ENCODE measurements at places on chromosomes 16 and 17. TPM values are rescaled to one million over a fixed set of nuclear protein-coding genes. Genes with fewer than 3 reads are reported as not detected.

DNA sequence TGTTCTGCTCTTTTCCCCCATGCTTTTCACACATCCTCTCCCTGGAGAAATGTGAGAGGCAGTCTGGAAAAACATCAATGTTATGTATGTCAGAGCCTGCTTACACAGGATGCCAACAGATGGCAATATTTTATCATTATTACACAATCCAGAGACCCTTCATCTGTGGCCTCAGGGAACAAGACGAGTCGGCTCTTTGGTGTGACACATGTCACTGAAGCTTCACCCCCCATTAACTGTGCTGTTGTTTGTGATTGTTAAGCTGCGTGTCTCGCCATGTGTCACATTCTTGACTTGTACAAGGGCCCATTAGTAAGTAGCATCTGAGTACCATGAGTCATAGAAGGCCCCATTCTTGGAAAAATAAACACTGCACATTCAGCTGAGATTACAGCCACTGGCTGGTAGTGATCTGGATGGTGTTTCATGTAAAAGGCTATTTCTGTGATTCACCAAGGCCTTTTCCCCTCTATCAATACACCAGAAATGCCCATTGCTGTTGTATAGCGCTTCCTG lies 682.1 kb upstream of the SOX9 start:
- DNase-seq = no peak

DNA sequence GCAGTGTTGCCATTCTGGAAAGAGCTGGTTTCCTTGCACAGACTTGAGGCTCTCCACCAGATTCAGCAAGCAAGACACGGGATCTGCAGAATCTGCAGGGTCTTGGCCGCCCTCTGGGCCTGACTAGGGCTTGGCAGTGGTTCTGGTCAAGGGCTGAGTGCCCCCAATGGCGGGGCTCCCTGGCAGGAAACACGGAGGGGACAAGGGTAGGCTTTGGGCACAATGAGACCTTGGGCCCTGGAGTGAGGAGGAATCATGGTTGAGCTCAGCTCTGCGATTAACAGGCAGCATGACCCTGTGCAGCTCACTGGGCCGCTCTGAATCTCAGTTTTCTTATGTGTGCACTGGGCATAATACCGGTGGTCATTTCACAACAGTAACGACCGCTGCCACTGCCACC lies 249.9 kb downstream of the GSG1L start:
- DNase-seq = no peak

DNA sequence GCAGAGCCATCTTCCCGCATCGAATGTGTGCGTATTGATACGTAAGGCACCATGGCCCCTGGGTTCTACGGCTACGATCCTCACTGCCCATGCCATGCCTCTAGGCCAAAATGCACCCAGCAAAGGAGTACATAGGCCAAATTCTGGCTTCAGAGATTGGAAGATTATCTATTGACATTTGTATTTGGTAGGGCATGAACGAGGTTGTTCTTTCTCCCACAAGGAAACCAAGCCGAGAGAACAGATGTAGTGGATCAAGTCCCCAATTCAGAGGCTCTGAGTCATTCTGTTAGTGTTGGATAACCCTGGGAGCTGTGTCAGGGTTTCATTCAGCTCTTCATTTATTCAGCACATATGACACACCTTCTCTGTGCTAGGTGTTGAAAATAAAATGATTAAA lies 36.5 kb downstream of the HOXB1 start:
- no peak for DNase-seq

DNA sequence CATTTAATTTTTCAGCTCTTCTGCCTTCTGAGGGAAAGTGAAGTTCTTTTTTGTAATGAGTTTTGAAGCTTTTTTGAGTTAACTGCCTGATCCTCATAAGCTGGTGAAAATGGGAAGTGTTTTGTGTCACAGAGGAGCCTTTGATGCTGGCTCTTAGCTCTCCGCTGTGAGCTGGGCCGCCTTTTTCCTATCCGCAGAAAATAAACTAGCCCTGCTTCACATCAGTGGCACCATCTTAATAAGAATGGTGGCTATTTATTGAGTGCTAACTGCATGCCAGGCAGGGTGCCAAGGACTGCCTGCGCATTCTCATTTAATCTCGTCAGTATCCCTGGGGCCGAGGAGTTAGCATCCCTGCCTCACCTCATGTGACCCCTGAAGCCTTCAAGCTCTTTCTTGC lies 309.0 kb downstream of the CPPED1 start:
- no peak for DNase-seq

GRCh38 chr16:80367037-80367658 lies 173.6 kb upstream of the DYNLRB2 start:
- DNase-seq = no peak

DNA sequence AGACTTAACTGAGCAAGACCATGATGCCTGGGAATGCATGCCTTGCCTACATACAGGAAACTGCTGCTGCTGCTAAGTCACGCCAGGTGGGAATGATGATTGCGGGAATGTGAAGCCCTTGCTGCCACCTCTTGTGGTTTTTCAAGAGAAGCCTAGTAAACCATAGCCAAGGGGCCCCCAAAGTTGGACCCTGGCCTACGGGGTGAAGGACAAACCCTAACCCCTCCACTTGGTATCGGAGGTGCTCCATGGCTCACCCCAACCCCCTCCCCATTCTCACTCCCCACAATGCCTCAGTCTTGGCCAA lies 233.9 kb downstream of the ZNF423 start:
- no peak for DNase-seq

- DNase-seq = no peak
These were observed 448.1 kb upstream of the DYNLRB2 start for GRCh38 chr16:80092681-80093080.

DNA sequence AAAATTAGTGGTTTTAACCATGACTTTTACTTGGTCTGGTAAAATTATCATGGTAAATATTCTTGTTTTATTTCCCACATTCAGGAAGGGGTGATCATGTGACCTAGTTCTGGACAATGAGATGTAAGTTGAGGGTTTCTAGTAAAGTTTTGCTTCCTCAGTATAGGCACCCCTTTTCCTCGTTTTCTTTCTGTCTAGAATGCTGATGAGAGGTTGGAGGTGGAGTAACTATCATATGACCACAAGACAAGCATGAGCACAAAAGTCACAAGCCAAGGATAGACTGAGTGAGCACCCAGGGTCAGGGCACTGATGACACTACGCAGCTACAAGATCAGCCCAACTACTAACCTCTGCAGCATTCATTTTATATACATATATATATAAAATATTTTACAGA lies 53.9 kb downstream of the MYO1D start:
- no peak for DNase-seq

DNA sequence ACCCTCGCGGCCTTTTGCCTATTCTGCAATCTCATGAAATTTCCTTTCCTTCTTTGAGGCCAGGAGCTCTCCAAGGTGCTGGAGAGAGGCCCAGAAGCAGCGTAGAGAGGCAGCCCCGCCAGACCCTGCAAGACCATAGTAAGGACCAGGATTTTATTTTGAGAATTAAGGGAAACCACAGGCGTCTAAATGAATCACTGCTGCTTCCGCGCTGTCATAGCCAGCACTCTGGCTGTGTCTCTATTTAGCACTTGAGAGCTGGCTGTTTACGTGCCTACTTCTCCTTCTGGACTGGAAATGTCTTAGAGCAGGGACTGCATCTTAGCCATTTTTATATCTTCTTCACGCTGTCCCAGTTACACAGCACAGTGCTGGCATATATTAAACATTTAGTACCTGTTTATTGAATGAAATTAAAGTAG lies 37.6 kb upstream of the PIRT start:
- DNase-seq = no peak

GRCh38 chr17:31508288-31509094 lies 117.0 kb downstream of the RAB11FIP4 start:
- DNase-seq = peak; percentile 64

GRCh38 chr17:5283571-5284315 lies 1.7 kb downstream of the RABEP1 start:
- no peak for DNase-seq

GRCh38 chr17:15893658-15894024 lies 51.3 kb upstream of the ADORA2B start:
- no peak for DNase-seq

- DNase-seq = no peak
These were observed 171.6 kb downstream of the SNX29 start for GRCh38 chr16:12148120-12148519.

- no peak for DNase-seq
These were observed 122.4 kb upstream of the NUDT7 start for GRCh38 chr16:77599793-77600415.

GRCh38 chr16:50359626-50360025 lies 9.2 kb downstream of the BRD7 start:
- no peak for DNase-seq

DNA sequence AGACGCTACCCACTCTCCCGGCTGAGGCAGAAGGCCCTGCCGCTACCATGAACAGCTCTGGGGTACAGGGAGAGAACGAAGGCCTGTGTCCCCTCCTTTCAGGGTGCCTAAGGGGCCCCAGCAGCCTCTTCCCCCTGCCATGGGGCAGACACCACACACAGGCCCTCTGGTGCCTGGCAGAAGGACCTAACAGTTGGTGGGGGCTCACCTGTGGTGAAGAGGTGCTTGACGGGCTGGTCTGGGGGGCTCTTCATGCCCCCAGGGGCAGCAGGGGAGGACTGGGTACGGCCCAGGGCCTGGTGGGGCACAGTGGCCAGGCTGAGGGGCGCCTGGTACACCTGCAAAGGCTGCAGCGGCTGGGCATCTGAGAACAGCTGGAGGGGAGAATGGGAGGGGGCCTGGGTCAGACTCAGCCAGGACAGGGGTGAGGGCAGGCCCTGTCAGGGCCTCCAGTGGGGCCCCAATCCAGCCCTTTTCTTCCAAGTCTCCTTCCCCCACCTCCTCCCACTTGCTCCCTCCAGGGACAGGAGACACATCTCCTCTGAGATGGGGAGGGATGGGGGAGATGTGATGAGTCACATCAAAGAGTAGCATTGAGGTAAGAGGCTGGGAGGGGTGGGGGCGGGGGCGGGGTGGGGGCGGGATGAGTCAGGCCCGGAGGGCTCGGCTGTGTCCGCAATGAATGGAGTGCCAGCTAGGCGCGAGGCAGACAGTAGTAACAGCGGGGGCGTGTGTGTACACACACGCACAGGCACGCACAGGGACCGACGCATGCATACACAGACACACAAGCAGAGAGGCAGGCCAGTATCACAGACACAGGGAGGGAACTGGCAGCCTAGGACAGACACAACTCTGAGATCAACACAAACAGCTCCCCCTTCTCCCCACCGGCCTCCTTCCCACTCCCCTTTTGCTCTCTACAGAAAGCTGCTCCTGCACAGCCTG lies 16.1 kb downstream of the G6PC3 start:
- no peak for DNase-seq

- peak; percentile 82 for DNase-seq
These were observed 759 bp upstream of the TP53I13 start for GRCh38 chr17:29567554-29568330.

DNA sequence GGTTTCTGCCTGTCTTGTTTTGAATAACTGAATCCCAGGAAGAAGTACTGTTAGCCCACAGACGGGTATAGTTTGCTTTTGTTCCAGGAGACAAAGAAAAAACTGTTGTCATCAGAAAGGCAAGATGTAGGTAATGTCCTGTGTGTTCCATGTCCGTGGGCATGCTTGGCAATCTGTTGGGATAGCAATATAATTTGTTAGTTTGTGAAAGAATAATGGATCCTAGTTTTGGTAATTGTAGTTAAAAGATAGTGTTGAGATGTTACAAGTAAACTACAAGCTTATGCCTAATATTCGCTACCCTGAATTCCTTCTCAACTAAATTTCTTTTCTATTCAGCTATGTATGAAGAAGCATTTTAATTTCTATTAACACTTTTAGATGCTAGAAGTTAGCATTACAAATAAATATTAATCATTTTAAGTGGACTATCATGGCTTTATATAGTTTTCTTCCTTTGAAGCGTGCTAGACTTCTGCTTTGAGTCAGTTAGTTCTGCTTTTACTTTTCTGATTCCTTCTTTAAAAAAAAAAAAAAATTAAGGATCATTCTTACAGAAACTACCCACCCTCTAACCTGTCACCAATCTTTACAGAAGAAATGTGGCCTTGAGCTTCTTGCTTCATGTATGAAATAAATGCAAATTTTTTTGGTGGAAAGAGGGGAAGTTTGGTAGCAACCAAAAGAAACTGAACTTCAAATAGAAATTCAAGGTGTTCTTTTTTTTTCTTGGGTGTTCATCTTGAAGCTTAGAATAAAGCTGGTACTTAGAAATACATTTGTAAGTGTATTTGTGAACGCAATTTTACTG lies 2.4 kb downstream of the EVI2A start:
- peak; percentile 73 for DNase-seq

- DNase-seq = no peak
These were observed 17.1 kb upstream of the RHOT1 start for GRCh38 chr17:32124985-32125847.

- DNase-seq = no peak
These were observed 30.1 kb downstream of the PRKCB start for GRCh38 chr16:23865853-23866252.

DNA sequence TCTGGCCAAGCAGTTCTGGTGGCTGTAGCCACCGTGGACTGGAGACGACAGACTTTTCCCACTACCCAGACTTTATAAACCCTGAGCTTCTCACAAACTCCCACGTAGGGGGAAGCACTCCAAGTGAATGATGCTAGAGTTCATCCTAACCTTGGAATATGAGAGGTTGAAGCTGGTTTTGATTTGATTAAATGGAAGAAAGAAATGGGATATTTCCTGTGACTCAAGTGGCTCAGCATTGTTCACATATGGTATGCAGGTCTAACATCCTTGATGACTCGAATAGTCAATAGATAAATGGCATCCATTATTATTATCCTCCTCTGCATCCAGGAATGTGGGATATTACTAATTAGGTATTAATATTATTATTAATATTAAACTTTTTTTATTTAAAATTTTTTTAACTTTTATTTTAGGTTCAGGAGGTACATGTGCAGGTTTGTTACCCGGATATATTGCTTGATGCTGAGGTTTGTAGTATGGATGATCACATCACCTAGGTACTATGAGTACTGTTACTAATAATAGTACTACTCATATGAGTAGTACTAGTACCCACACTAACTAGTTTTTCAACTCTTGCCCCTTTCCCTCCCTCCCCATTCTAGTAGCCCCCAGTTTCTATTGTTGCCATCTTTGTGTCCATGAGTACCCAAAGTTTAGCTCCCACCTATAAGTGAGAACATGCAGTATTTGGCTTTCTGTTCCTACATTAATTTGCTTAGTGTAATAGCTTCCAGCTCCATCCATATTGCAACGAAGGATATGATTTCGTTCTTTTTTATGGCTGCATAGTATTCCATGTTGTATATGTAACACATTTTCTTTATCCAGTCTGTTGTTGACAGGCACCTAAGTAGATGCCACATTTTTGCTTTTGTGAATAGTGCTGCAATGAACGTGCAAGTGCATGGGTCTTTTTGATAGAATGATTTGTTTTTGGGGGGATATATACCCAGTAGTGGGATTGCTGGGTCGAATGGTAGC lies 22.9 kb downstream of the PIK3R6 start:
- DNase-seq = no peak

GRCh38 chr16:56657555-56658326 lies at the start of gene MT1F:
Gene MT1F (plus strand): TSS chr16:56657959. CDS start chr16:56658059, 100 bp downstream.
- peak; percentile 27 for DNase-seq

The RNF222 gene
- not detected for polyA plus RNA-seq

The SLC47A2 gene
- not detected for polyA plus RNA-seq

The FOXJ1 gene
- polyA plus RNA-seq = not detected

The WNT9B gene
- not detected for polyA plus RNA-seq

The ORC6 gene
- 7.8 TPM for polyA plus RNA-seq

The RPA1 gene
- polyA plus RNA-seq = 52.5 TPM

The KRTAP1-5 gene
- not detected for polyA plus RNA-seq

The SYNGR3 gene
- 1.5 TPM for polyA plus RNA-seq

The CD79B gene
- polyA plus RNA-seq = 2,443 TPM

The CCL13 gene
- not detected for polyA plus RNA-seq

The INO80E gene
- polyA plus RNA-seq = 8.4 TPM

The PDPR gene
- 6.8 TPM for polyA plus RNA-seq

The GRAPL gene
- 5.3 TPM for polyA plus RNA-seq

The GLIS2 gene
- not detected for polyA plus RNA-seq

The GAS2L2 gene
- polyA plus RNA-seq = not detected

The RUNDC3A gene
- polyA plus RNA-seq = not detected

The GDPD3 gene
- polyA plus RNA-seq = not detected
